ENCODE measurements at places on chromosomes 2 and 18.

DNA sequence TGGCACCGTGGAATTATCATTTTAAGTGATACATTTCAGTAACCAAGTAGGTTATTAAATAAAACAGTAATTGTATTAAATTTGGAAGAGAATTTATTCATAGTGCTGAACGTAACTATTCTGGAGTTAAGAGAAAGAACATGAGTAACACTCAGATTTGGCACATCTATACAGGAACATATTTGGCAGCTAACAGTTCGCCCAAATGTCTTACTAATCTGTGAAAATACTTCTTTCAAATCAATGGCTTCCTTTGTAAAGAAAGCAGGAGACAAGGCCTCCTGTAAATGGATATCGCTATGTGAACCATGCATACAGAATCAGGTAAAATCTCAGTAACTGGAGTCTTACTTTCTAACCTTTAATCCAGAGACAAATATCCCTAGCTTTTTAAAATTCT lies 64.4 kb downstream of the ZNF516 start:
- DNase-seq, result no peak

- no peak for DNase-seq
These were observed 248.0 kb upstream of the PXDN start for GRCh38 chr2:1992280-1992679.

GRCh38 chr2:217955881-217956493 lies 46.8 kb downstream of the TNS1 start:
- no peak for DNase-seq

DNA sequence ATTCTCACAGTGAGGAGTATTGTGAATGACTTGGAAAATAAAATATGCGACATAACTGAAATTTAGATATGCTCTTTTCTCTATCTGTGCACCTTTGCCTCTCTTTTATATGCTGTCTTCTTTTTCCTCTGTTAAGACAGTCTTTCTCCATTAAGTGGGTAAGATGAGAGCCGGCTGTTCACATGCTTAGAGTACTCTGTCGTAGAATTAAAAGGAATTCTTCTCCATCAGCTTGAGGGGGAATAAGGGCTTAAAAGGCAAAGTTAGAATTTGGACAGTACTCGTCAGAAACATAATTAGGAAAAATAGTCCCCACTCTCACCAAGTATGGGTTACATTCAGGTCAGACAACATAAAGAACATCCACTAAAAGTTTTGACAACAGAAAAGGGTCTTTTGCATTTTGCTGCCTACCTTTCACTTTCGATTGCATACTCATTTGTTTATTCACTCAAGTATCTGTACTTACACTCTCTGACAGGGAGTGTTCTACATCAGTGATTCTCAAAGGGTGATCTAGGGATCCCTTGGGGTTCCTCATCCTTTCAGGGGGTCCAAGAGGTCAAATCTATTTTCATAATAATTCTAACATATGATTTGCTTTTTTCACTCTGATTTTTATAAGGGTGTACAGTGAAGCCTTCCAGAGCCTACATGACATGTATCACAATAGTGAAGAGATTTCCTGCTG lies 48.0 kb downstream of the ARHGAP15 start:
- no peak for DNase-seq

DNA sequence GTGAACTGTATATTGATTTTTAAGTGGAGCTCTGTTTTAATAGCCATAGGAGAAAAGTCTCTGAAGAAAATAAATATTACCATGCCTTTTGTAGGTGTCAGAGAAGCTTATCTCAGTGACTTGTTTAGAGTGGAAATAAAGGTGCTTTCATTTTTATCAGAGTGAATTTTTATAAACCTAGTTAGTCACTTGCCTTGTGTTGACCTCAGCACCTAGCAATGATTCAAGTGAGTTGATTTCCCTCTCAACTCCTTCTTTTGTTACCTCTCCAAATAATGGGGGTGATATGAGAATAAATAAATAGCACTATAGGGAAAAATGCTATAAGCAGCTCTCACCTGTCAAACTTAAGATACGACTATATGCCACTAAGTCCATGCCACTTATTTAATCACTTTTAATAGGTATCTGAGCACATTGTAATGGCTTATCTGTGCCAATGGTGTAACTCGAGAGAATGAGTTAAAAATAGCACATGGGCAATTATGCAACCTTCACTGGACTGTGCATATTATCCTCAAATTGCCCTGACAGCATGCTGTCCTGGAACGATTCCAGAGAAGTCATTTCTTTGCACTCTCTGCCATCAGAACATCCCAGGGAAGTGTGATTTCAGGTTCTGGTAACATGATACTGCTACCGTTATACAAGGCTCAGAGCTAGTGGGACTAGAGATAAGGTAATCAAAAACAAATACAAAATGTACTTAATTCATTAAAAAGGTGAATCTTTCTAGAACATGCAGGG lies 290.8 kb downstream of the CCDC85A start:
- DNase-seq, result no peak

DNA sequence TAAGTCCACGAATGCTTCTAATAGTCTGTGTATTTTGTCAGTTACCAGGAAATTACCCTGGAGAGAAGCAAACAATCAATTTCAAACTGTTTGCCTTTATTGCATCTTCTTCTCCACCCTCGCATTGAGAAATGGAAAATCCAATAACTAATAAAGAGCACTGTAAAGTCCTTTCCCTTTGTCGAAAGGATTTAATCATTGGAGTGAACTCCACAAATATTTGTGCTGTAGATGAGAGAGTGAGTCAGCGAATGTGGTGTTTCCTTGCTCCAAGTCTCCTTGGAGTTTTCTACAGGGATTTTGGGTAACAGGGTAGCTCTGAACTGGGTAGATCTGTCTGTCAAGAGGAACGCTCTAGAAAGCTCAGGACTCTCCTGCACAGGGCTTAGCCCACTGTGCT lies 240.2 kb downstream of the KCNS3 start:
- no peak for DNase-seq

Data from endothelial cell of umbilical vein (primary cell).